ENCODE measurements at places on chromosomes 12 and 14.

- DNase-seq = no peak
These were observed 63.9 kb downstream of the SYT1 start for GRCh38 chr12:78928200-78929074.

- no peak for DNase-seq
These were observed 111.1 kb upstream of the PLEKHA5 start for GRCh38 chr12:19018302-19018970.

GRCh38 chr14:73889376-73889775, 2.7 kb downstream of the ZNF410 start:
- no peak for DNase-seq

GRCh38 chr12:44531320-44531971, 344.7 kb downstream of the NELL2 start:
- no peak for DNase-seq

DNA sequence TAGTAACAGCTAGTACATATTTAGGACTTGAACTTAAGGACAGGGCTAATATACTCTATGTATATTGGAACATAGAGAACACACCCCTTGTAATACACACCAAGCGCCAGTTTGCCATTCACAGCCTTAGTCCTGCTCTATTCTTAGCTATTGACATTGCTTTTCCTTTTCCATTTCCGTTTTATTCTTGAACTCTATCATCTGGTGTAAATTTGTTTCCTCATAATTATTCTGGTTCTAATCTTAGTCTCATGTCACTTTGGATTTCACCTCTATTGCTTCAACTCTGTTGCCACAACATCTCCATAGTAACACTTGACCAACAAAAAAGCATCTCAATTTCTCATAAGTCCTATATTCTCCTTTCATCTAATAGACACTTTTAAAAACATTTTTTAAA, 225.7 kb downstream of the PHLDA1 start:
- no peak for DNase-seq

DNA sequence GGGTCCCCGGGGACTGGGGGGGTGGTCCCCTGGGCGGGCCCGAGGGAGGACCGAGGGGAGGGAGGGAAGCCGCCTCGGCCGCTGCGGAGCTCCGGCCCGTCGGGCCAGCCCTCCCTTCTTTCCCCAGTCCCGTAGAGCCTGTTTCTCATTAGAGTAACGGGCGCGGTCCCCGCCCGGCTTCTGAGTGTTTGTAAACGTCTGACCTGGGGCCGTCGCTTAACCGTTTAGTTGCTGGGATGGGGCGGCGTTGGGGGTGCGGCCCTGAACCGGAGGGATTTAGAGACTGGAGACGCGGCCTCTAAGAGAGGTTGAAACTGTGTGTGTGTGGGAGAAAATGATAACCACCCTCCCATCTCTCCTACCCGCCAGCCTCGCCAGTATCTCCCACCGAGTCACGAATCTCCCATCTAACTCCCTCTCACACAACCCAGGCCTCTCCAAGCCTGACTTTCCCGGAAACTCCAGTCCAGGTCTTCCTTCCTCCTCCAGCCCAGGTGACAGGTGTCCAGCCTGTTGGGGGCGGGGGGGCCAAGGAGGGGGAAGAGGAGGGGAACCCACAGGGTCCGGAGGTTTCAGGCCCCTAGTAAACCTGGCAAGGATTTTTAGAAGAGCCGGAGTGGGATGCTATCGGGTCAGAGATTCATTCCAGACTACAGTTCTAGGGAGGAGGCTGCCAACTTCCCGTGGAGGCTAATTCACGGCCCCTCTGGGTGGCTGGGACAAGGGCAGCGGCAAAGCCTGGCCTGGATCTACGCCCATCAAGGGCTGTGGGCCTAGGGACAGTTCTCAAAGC, 1.1 kb upstream of the NFATC4 start:
- DNase-seq = peak; percentile 94

- DNase-seq = peak; percentile 11
These were observed 49.7 kb downstream of the C14orf132 start for GRCh38 chr14:96088911-96089310.
